ENCODE measurements at places on chromosomes 6 and 20. TPM values are rescaled to one million over a fixed set of nuclear protein-coding genes. Genes with fewer than 3 reads are reported as not detected.

SPTLC3 gene
- total RNA-seq: 0.63 TPM

TMEM217 gene
- not detected for total RNA-seq

FAM162B gene
- total RNA-seq: 1.3 TPM

HMGN3 gene
- total RNA-seq: 58.8 TPM

SKIC2 gene
- total RNA-seq: 66.7 TPM

UNC5CL gene
- total RNA-seq: 0.63 TPM

Measured in parietal lobe (tissue), 2 donors.